ENCODE measurements at places on chromosomes 3 and 15.

GRCh38 chr3:139455206-139455605 is 21.1 kb downstream of the RBP2 start:
- H3K27me3 ChIP-seq: no peaks in the 10 kb centered on the region
- no peak for DNase-seq
- no peaks in the 10 kb centered on the region for H3K4me1 ChIP-seq
- H3K27ac ChIP-seq: no peak overlapping the region
- no peak overlapping the region for H3K4me3 ChIP-seq

- H3K27me3 ChIP-seq: no peaks in the 10 kb centered on the region
- no peak for DNase-seq
- no peak overlapping the region for H3K4me3 ChIP-seq
- peaks cover 5% of the 10 kb centered on the region for H3K36me3 ChIP-seq
- H3K27ac ChIP-seq: no peak overlapping the region
Observed at GRCh38 chr15:58773024-58773423, 1.9 kb downstream of the MINDY2 start.

- no peaks in the 10 kb centered on the region for H3K36me3 ChIP-seq
- no peak overlapping the region for H3K4me3 ChIP-seq
- H3K4me1 ChIP-seq: no peaks in the 10 kb centered on the region
- H3K27me3 ChIP-seq: peaks cover 1% of the 10 kb centered on the region
Observed at GRCh38 chr15:25181293-25182097, 226.7 kb downstream of the SNRPN start.

DNA sequence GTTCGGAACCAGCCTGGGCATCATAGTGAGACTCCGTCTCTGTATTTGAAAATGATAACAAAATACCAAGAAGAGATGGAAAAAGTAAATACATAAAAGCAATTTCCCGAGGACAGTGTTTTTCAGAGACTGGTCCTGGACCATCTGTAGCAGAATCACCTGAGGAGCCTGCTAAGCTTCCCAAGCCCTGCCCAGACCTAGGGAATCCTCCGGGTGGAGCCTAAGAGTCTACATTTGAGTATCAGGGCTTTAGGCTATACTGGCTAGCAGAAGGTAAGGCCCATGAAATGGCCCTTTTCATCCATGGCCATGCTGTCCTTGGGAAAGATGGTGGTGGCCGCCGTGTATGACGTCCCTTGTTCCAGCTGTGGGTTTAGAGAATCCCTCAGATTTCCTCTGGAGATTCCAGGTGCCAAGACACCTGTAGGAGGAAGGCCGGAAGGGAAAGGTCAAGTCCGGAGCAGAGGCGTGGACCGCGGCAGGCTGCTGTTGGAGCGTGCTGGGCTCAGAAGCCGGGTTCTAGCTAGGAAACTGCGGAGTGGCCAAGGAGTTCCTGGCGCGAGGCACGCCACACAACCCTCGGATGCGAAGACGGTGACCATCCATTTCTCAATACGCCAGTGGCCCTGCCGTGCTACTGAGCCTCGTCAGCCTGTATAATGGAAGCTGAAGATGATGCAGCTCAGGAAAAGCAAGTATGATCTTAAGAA is 50.9 kb downstream of the TMEM44 start:
- 0 out of 2 replicates have a peak overlapping the region, but pooled peaks have one; percentile 17 for H3K4me3 ChIP-seq
- no peak for DNase-seq
- H3K36me3 ChIP-seq: peaks cover 29% of the 10 kb centered on the region
- H3K4me1 ChIP-seq: peaks cover 54% of the 10 kb centered on the region
- H3K27me3 ChIP-seq: peaks cover 3% of the 10 kb centered on the region

- H3K36me3 ChIP-seq: no peaks in the 10 kb centered on the region
- H3K27ac ChIP-seq: no peak overlapping the region
- no peaks in the 10 kb centered on the region for H3K27me3 ChIP-seq
- peaks cover 17% of the 10 kb centered on the region for H3K4me1 ChIP-seq
Observed at GRCh38 chr15:28952666-28953491, 67.1 kb downstream of the APBA2 start.

GRCh38 chr3:45832699-45833098 is 9.2 kb downstream of the LZTFL1 start:
- no peaks in the 10 kb centered on the region for H3K4me1 ChIP-seq
- DNase-seq: no peak
- peaks cover 2% of the 10 kb centered on the region for H3K27me3 ChIP-seq
- peaks cover 17% of the 10 kb centered on the region for H3K36me3 ChIP-seq
- H3K4me3 ChIP-seq: no peak overlapping the region
- no peak overlapping the region for H3K27ac ChIP-seq

DNA sequence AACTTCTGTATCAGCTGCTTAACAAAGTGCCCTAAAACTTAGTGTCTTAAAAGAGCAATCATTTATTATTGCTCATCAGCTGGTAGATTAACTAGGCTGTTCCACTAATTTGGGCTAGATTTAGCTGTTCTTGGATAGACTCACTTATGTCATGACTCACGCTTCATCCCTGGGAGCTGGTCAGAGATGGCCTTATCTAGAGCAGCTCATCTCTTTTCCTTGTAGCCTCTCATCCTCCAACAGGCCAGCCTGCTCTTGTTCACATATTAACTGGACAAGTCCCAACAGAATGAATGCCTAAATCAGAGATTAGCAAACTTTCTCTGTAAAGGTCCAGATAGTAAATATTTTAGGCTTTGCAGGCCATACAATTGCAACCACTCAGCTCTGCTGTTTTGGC is 66.9 kb upstream of the PLAAT1 start:
- no peaks in the 10 kb centered on the region for H3K36me3 ChIP-seq
- no peak overlapping the region for H3K4me3 ChIP-seq
- no peaks in the 10 kb centered on the region for H3K4me1 ChIP-seq

DNA sequence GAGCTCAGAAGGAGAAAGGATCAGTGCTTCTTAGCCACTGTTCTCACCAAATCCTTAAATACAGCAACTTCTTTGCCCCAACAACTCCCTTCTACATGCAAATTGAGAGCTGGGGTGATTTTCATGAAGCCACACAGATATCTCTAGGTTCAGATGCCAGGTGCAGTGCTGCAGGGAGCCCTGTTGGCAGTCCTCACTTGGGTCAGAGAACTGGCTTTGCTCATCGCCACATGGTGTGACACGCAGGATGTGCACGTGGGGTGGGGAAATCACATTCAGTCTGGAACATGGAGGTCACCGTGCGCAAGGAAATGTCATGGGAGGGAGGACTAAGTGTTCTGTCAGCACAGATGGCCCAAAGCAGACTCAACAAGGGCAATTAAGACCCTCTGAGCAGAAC is 103.8 kb downstream of the WDR76 start:
- H3K4me1 ChIP-seq: peaks cover 28% of the 10 kb centered on the region
- no peak for DNase-seq
- H3K27me3 ChIP-seq: peaks cover 6% of the 10 kb centered on the region
- H3K36me3 ChIP-seq: no peaks in the 10 kb centered on the region
- no peak overlapping the region for H3K27ac ChIP-seq

GRCh38 chr3:151371526-151371925 is 13.0 kb downstream of the P2RY12 start:
- H3K27ac ChIP-seq: peak overlapping the region; percentile 53
- DNase-seq: peak; percentile 17
- H3K27me3 ChIP-seq: no peaks in the 10 kb centered on the region
- H3K4me1 ChIP-seq: peaks cover 19% of the 10 kb centered on the region

- H3K4me3 ChIP-seq: no peak overlapping the region
- peak overlapping the region; percentile 64 for H3K27ac ChIP-seq
- H3K27me3 ChIP-seq: no peaks in the 10 kb centered on the region
- DNase-seq: no peak
- H3K36me3 ChIP-seq: peaks cover 58% of the 10 kb centered on the region
- peaks cover 85% of the 10 kb centered on the region for H3K4me1 ChIP-seq
Observed at GRCh38 chr15:48569591-48570302, 75.8 kb downstream of the FBN1 start.

GRCh38 chr3:43223670-43224364 is 62.5 kb upstream of the SNRK start:
- H3K27ac ChIP-seq: no peak overlapping the region
- peaks cover 15% of the 10 kb centered on the region for H3K36me3 ChIP-seq
- DNase-seq: no peak
- no peak overlapping the region for H3K4me3 ChIP-seq

DNA sequence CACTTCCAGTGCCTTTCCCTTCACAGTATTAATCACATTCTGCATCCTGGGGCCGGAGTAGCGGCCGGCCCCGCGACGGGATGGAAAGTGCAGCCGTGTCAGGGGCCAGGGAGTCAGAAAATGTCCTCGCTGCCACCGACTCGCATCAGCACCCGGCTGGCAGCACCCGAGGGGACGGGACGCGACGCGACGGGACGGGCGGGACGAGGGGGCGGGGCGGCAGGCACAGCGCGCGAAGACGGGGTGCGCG is 353 bp downstream of the ATG3 start:
- H3K27ac ChIP-seq: peak overlapping the region; percentile 98
- H3K27me3 ChIP-seq: peaks cover 3% of the 10 kb centered on the region

DNA sequence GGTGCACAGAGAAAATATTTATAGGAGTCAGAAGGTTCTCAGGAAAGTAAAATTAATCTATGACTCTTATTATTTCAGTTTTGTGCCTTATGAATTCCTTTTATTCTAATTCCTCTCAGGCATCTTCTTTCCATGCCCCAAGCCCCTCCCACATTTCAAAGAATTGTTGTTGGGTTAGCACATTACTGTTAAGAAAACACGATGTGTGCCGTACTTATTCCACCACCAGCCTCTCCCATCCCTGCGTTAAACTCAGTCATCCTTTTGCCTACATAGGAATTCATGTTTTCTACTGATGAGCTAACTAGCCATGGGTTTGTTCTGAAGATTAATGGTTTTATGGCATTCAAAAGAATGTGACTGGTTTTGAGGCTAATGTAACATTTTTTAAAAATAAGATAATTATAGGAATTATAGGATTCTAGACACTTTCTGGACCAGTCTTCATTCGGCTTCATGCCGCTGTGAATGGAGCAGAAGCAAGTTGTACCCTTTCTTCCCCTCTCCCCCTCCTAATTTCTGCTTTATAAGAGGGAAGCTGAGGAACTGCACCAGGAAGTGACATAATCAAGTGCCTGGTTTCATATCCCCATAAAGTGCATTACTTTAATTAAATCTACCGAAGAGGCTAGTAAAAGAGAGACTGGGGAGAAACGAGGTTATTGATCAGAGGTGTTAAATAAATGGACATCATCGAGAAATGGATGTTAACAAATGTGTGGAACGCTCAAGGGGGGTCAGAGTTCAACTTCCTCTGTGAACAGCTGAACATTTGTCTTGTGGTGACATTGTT is 12.3 kb upstream of the MB21D2 start:
- no peak overlapping the region for H3K4me3 ChIP-seq
- H3K36me3 ChIP-seq: no peaks in the 10 kb centered on the region
- H3K27ac ChIP-seq: peak overlapping the region; percentile 34
- peaks cover 39% of the 10 kb centered on the region for H3K4me1 ChIP-seq

- H3K36me3 ChIP-seq: peaks cover 7% of the 10 kb centered on the region
- H3K27ac ChIP-seq: no peak overlapping the region
- peaks cover 9% of the 10 kb centered on the region for H3K4me1 ChIP-seq
- peaks cover 3% of the 10 kb centered on the region for H3K27me3 ChIP-seq
Observed at GRCh38 chr3:52845691-52846431, 11.0 kb upstream of the MUSTN1 start.
